HEK293T (cell line): ENCODE measurements at places on chromosomes 3 and 15.

DNA sequence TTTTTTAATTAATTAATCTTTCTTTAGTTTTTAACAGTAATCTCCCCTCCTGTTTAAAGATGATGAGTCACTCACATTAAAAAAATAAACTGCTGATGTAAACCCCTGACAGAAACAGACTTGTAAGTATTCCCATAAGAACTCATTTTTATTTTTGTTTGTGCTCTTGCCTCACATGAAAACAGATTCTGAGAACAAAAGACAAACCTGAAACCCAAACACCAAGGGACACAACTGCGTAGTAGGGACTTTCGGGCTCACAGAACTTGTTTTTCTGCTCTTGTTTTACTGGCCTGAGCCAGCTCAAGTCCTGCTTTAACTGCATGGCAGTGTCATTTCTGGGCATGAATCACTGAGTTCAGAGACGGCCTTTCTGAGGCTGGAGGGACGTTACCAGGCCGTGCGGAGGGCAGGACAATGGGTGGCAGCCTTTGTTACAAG is 600.8 kb downstream of the FOXP1 start:
- DNase-seq, result peak; percentile 14

DNA sequence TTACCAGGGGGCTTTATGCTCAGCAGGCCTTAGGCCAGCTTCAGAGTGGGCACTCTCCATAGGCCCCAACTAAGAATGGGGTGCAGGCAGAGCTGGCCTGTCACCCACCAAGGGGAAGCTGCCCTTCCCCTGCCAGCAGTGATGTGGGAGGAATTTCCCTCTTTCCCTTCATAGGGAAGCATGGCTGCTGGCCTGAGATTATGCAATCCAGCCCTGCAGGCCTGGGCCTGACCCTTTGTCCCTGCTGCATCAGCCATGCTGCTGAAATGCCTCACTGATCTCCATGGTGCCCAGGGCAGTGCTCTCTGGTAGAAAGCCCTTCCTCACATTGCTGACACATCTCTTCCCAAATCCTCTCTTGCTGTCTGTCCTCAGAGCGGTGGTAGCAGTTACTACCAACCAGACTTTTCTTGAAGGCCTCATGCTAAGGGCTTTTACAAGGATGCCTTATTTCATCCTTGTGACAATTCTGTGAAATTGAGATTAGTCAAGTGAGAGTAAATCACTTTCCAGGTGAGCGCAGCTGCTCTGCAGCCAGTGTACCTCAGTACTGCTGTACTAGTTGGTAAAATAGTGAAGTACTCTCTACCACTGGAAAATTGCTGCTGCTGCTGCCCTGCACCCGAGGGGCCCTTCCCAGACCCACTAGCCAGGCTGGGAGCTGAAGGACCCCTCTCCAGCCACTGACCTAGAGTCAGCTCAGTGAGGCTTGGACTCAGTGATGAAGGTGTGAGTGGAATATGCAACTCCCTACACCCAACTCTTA is 33.8 kb downstream of the MRAS start:
- no peak for DNase-seq

GRCh38 chr15:36911322-36911944 is 188.9 kb downstream of the MEIS2 start:
- DNase-seq, result no peak

DNA sequence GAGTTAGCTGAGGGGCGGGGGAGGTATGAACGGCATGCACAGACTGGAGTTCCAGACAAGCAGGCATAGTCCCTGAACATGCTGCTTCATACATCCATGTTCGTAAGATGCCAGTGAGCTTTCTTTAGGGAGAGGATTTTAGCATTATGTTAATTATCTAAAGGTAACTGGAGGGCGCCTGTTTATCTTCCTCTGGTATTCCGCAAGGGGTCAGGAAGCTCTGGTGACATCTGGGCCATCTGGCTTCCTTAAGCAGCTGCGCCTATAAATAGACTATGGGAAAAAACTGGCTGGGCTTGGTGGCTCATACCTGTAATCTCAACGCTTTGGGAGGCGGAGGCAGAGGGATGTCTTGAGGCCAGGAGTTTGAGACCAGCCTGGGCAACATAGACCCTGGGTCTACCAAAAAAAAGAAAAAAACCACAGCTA is 1.5 kb upstream of the FBXO22 start:
- peak; percentile 16 for DNase-seq

DNA sequence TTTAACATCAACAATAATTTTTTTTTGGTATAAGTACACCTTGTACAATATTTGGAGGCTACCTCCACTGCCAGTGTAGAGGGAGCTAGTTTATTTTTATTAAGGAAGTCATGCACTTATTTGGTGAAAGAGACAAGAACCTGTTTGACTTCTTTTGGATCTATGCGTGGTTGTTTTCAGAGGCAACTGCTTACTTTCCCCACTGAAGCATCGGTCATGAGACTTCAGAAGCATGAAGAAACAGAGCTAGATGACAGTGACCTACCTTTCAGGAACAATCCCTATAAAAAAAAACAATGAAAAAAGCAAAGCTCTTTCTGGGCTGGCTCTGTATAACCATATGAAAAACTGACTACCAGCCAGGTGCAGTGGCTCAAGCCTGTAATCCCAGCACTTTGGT is 20.0 kb upstream of the ZNF148 start:
- DNase-seq, result no peak

DNA sequence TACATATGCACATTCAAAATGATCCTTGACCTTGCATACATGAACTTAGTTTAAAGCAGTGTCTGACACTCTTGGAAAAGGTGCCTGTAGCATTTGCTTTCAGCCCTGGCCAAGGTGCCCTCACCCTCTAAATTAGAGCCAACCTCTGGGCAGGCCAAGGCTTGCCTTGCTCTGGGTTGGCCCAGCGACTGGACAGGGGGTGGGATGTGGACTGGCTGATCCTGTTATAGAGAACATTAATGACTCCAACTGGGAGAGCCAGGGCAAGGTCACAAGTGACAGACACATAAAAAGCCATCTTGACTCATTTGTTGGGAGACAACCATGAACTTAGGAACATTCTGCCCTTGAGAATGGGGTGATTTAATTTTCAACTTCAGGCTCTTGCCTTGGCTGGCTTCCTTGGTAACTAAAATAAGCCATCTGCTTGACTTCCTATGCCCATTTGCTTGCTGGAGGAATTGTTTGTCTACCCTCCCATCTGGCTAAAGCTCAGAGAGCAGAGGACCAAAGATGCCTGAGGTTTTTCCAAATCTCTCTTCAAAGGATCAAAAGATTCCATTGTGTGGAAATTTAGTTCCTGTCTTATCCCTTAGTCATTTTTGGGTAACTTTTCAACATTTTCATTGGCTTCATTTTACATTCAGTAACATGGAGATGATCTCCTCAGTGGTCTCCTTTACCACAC is 403.7 kb downstream of the SOX2 start:
- no peak for DNase-seq

- DNase-seq, result no peak
These were observed 80.6 kb upstream of the TBC1D5 start for GRCh38 chr3:17823036-17823435.

GRCh38 chr3:68666429-68667136 is 265.8 kb downstream of the TAFA4 start:
- DNase-seq, result no peak

GRCh38 chr3:56303487-56303886 is 164.8 kb downstream of the ERC2 start:
- peak; percentile 64 for DNase-seq

DNA sequence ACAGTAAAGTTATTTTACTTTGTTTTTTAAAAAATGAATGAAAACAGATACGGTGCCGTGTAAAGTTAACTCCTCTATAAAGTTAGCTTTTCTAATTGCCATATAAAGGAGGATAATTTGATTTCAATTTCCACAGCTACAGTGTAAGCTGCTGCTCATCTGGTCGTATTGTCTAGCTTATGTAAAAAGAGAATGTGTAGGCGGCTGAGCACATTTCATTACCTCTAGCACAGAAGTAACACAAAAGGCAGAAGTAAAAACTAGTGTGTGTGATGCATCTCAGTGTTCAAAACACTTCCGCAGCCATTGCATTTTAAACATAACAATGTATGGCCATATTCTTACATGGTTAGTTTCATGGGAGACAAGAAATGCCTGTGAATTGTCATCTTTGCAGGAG is 105.0 kb upstream of the P2RY1 start:
- no peak for DNase-seq

DNA sequence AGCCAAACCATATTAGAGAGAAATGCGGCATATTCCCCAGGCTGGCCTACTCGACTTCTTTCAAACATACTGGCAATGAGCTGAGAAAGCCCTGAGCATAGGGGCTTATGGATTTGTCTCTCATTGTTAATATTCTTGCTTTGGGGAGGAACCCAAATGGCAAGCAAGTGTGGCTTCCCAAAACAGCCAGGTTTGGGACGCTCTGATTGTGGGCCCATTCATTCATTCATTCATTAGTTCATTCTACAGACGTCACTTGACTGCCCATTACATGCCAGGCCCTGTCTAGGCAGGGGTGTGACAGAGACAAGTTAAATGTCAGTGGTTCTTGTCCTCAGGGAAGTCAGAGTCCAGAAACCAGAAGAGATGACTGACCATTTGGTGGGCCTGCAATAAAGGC is 77.4 kb upstream of the THBS1 start:
- DNase-seq, result no peak

DNA sequence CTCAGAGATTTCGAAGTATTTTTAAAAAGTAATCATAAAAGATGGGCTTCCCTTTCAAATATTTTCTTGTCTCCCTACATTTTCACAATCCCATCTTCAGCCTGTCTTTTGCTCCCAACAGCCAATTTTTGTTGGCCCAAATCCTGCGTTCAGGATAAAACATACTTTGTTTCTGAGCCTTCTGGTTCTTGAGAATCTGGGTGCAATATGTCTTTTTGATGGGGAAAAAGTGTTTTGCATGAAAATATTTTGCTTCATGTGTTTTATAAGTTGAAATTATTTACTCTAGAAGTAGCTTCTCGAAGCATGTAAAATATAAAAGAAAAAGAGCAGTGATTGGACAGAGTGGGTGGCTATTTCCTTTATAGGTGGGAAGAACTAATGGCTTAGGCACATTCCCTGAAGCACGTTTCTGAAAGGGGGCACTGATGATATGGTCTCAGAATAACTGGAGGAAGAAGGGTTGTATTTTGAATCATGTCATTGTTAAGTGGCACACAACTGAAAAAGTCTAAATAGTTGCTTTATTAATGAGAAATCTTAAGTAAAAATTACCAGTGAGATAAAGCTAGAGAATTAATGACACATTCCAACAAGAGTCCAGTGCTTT is 3.9 kb downstream of the UNC13C start:
- no peak for DNase-seq

- no peak for DNase-seq
These were observed 530.8 kb downstream of the NSUN3 start for GRCh38 chr3:94593526-94594150.

GRCh38 chr3:196756732-196757131 is 17.1 kb downstream of the PAK2 start:
- DNase-seq, result no peak

- no peak for DNase-seq
These were observed 61.2 kb upstream of the STRIT1 start for GRCh38 chr3:155354658-155355057.

GRCh38 chr3:165532851-165533250 is 304.4 kb downstream of the BCHE start:
- DNase-seq, result no peak

- DNase-seq, result no peak
These were observed 1097.2 kb downstream of the FHIT start for GRCh38 chr3:60154011-60154410.

GRCh38 chr15:51075826-51076523 is 18.7 kb downstream of the TNFAIP8L3 start:
- DNase-seq, result no peak

GRCh38 chr15:80974914-80975313 is 14.7 kb downstream of the MESD start:
- no peak for DNase-seq

GRCh38 chr15:39478996-39479395 is 101.9 kb upstream of the THBS1 start:
- no peak for DNase-seq

DNA sequence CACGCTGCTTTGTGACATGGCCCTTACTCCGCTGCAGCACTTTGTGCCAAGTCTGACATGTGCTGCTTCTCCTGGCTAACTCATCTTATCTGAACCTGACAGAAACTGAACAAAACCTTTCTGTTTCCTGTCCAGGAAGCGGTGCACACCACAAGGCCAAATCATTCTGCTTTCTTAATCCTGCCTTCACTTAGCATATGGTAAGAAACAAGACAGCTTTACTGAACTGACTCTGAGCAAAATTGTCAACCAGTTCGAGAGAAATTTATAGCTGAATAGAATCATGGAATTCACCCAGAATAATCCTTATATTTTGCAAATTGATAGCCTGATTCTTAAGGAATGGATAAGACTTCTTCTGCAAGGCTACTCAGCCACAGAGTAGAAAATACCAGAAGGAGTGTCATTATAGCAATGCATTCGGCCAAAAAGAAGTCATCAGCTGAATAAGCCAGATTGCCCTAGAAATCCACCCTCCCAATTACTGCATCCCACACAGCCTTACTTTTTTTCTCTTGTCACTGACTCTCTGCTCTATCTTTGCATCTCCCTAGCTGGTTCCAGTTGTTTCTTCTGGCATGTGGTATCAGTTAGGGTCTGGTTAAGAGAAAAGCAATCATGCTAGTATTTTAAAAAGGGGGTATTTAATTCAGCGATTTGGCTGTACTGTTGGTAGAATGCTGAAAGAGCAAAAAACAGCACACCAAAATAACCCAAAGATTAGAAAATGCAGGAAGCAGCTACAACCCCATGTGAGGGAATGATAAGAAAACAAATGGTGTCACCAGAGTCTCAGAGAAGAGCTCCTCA is 41.6 kb upstream of the STRIT1 start:
- DNase-seq, result no peak

DNA sequence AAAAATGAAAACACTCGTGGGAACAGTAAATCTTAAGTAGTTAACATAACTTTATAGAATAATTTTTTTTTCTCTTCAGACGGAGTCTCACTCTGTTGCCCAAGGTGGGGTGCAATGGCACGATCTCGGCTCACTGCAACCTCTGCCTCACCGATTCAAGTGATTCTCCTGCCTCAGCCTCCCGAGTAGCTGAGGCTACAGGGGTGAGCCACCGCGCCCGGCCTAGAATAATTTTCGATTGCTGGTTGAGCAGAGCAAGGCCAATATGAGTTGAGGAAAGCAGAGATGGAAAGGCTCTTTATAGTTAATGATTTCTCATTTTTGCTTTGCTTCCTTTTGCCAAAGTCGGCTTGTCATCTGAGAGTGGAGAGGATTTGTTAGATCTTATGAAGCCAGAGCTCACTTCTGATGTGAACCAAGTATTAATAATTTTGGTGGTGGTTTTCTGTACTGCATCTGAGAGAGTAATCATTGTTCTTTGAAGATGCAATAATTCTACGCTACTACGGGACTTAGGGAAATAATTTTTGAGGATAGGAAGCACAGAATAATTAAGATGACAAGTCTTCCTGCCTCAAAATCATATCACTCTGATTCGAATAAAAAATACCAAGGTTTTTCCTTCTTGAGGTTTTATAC is 1.6 kb upstream of the GOLM2 start:
- no peak for DNase-seq

- DNase-seq, result no peak
These were observed 730 bp downstream of the DGKG start for GRCh38 chr3:186361246-186361761.
